Activated CD4-positive, alpha-beta T cell treated with anti-CD3 and anti-CD28 coated beads for 4 hours (primary cell): ENCODE measurements at places on chromosomes 3 and 15.

- no peak for DNase-seq
Observed at GRCh38 chr3:95302044-95302443, 1239.2 kb downstream of the NSUN3 start.

DNA sequence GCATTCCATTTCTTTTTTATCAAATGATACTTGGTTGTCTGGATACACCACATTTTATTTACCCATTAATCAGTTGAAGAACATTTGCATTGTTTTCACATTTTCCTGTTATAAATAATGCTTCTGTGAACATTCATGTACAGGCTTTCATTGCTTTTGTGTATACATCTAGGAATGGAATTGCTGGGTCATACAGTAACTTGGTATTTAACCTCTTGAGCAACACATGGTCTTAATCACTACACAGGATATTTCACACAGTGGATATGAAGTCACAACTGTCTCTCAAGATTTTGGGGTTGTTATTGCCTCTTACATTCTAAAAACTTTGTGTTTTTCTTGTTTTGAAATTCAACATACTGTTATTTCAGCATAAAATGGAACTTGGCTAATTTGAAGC, 48.2 kb downstream of the C3orf85 start:
- no peak for DNase-seq

GRCh38 chr3:126935756-126936509, 47.0 kb upstream of the PLXNA1 start:
- no peak for DNase-seq

DNA sequence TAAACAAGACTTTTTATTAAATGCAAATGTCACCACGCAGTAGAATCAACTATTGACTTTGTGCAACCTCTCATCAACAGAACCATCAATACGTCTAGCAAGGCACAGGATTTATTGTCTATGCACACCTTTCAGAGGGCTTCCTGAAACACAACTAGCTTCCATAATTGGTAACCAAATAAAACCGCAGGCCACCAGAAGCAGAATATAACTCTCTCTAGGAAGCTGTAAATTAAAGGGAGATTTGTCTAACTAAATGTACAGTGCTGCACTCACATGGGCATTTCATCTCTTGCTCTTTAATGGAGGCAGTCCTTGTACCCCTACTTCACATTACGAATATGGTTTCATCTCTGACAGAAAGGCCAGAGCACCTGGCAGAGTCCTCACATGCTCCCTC, 93.0 kb downstream of the FHIT start:
- DNase-seq: no peak

DNA sequence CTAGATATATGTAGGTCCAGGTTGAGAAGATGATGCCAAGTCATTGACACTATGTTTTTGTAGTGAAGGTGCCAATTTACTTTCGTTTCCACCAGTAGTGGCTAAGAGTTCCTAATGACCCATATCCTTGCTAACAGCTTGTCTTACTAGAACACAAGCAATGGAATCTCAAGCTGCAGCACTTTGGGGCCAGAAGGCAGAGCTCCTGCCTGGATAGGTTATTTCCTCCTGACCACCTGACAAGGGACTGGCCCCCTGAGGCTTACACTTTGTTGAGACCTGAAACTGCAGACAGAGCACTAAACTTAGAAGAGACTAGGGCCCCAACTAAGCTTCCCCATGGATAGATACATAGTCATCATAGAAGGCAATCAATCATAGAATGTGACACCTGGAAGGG, 11.7 kb downstream of the ONECUT1 start:
- DNase-seq: no peak

DNA sequence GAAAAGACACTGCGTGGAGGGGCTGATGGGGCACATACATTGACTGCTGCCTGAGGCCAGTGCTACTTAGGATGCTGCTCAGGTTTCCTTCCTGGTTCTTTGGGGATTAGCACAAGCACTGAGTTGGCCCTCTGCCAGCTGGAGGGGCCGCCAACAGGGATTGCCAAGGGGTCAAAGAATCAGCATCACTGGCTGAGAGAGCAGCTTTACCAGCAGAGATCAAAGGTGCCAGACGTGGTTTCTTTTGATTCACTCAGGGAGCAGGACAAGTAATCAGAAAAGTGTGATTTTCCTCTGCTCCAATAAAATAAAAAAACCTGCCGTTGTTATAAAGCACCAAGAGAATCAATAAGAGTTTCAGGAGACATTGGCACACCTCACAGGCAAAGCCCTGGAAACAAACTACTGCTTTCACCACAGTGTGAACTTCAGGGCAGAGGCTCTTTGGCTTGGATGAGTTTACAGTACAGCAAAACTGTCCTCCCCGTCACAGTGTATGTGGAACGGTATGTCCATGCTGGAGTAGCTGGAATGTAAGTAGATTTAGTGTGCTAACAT, 45.8 kb upstream of the FSIP1 start:
- DNase-seq: no peak

GRCh38 chr15:63528138-63528659, 23.8 kb downstream of the USP3 start:
- DNase-seq: no peak

DNA sequence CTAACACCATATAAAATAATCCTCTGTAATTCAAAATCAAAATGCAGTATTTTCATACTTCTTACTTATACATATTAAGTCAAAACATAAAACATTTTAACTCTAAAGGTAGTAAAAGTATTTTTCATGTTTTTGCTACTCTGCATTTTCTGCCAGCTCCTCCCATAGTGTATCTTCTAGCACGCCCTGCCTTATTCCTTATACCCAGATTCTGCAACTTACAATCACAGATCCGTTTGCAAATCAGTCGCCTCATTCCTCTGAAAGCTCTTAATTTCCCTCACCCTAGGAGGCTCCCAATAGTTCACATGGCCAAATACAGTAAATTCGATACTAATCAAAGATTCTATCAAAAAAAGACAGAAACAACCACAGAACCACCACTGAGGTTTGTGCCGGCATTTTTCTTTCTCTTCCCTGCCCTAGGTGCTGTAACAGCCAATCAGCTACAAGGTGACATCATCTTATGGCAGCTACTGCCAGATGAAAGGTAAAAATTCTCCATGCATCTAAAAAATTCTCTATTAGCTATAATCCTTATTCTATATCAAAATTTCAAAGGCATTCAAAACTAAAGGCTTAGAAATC, 72.9 kb downstream of the CLASP2 start:
- DNase-seq: peak; percentile 20

GRCh38 chr3:15997274-15997943, 177.1 kb upstream of the GALNT15 start:
- no peak for DNase-seq

- no peak for DNase-seq
Observed at GRCh38 chr3:137347817-137348368, 390.1 kb downstream of the IL20RB start.
